ENCODE measurements at places on chromosomes 4 and X.

GRCh38 chrX:97267396-97268181 is 383.9 kb downstream of the RPA4 start:
- no peak for DNase-seq

GRCh38 chrX:27465036-27465435 is 1.9 kb upstream of the PPP4R3C start:
- no peak for DNase-seq

DNA sequence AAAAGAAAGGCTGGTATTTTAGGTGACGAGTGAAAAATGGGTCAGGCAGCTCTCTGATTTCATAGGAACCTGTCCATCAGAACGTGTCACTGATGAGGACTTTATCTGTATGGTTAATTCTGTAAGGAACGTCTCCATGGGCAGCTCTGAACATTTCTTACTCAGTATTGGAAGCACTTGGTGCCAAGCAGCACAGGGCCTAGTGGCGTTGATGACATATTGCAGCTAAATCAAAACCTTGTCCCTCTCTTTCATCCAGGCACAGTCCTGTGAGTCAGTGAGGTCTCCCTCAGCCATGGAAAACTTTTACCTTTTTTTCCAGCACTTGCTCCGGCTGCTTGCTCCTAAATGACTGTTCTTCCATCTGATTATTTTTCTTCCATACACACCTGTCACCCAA is 301.9 kb downstream of the DHX15 start:
- DNase-seq: no peak

DNA sequence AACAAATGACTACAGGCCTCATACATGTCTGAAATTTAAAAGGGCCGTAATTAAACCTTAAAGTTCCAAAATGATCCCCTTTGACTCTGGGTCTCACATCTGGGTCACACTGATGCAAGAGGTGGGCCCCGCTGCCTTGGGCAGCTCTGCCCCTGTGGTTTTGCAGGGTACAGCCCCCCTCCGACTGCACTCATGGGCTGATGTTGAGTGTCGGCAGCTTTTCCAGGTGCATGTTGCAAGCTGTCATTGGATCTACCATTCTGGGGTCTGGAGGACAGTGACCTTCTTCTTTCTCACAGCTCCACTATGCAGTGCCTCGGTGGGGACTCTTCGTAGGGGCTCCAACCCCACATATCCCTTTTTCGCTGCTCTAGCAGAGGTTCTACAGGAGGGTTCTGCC is 1537.9 kb downstream of the PCDH18 start:
- DNase-seq: no peak

Measured in NCI-H1048 (cell line).